ENCODE measurements at places on chromosomes 11 and 22. TPM values are rescaled to one million over a fixed set of nuclear protein-coding genes. Genes with fewer than 3 reads are reported as not detected.
A peak's percentile ranks its signal among the peaks of the same experiment; 100 is the strongest.

The XPNPEP3 gene
- total RNA-seq: 29.3 TPM

The GSTP1 gene
- 25.7 TPM for total RNA-seq

The CASP1 gene
- 3.7 TPM for total RNA-seq

The PATL1 gene
- 13.8 TPM for total RNA-seq

The F2 gene
- total RNA-seq: 909 TPM

The OPCML gene
- not detected for total RNA-seq

The NCF4 gene
- 4.9 TPM for total RNA-seq

DNA sequence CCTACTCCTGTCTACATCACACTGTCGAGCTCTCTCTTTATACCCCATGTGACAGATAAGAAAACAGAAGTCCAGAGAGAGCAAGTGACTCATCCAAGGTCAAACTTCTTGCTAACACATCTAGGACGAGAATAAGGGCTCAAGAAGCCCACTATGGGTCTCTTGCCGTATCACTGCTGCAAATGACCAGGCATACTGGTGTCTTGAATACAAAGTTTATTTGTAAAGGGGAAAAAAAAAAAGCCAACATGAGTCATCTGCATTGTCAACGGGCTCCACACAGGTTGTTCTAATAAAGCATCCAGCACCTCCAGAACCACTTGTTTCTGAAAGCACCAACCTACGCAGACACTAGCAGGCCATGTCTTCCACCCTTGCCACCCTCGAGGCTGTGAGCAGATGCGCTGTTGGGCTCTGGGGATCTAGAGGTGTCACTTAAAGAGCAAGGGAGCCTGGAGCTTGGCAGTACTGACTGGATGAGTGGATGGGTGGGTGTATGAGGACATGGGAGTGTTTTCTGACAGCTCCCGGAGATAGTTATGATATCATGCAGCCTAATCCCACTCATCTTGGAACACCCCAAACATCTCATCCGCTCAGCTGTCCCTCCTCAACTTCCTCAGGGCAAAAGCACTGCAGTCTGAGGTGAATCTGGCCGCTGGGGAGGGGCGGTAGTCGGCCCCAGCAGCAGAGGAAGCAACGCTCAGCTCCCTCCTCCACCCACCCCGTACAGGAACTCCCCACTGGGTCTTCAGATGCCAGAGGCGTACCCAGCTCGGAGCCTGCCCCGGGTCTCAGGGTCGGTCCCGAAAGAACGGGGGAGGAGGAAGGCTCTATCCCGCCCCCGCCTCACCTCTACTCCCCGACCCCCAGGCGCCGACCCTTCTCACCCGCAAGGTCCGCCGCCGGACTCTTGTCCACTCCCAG, 1.0 kb downstream of the SMCO4 start:
- H3K27me3 ChIP-seq: no peaks in the 10 kb centered on the region
- H3K4me1 ChIP-seq: peaks cover 6% of the 10 kb centered on the region
- peak overlapping the region; percentile 81 for H3K4me3 ChIP-seq
- H3K27ac ChIP-seq: peak overlapping the region; percentile 93

DNA sequence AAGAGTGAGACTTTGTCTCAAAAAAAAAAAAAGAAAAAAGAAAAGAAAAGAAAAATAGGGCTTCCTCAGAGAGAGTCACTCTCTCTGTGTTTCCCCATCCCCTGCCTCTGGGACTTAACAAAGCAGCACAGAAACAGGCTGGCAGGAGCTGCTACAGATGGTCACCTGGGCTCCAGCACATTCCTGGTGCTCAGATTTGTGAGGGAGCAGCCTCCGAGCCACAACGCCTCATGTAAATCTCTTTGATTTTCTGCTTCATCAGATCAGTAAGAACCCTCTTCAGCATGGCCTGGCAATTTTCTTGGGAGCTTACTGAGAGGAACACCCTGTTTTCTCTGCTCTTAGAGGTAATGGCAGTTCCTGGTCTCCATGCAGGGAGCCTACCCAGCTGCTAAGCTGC, 15.2 kb upstream of the LDHA start:
- no peaks in the 10 kb centered on the region for H3K27me3 ChIP-seq
- DNase-seq: no peak
- H3K36me3 ChIP-seq: no peaks in the 10 kb centered on the region
- peaks cover 17% of the 10 kb centered on the region for H3K4me1 ChIP-seq
- H3K4me3 ChIP-seq: no peak overlapping the region
- no peak overlapping the region for H3K27ac ChIP-seq

GRCh38 chr11:14454861-14455632, 44.6 kb downstream of the COPB1 start:
- H3K27ac ChIP-seq: no peak overlapping the region
- H3K27me3 ChIP-seq: no peaks in the 10 kb centered on the region
- H3K36me3 ChIP-seq: peaks cover 28% of the 10 kb centered on the region
- H3K4me1 ChIP-seq: no peaks in the 10 kb centered on the region

- no peak overlapping the region for H3K4me3 ChIP-seq
- DNase-seq: peak; percentile 49
- no peak overlapping the region for H3K27ac ChIP-seq
- no peaks in the 10 kb centered on the region for H3K4me1 ChIP-seq
Measured at GRCh38 chr22:19820880-19821522, 33.7 kb downstream of the GNB1L start.

DNA sequence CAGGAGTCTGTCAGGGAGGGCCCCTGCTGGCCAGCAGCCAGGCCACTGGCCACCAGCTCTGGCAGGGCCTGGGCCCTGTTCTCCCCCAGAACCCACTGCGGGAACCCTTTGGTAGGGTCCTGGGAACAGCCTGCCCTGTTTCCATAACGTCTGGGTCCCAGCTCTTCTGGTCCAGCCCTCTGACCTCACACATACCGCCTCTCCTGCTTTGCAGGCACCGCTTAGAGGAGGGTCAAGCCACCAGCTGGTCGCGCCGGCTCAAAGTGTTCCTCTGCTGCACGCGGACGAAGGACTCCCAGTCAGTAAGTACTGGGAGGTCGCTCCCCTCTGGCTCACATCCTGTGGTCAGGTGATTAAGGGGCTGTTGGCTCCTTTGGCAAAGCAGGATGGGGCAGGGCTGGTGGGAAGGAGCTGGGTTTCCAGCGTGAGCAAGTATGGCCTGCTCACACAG, 26.6 kb upstream of the MYRF start:
- H3K27me3 ChIP-seq: no peaks in the 10 kb centered on the region
- no peak for DNase-seq
- H3K4me1 ChIP-seq: no peaks in the 10 kb centered on the region
- no peak overlapping the region for H3K4me3 ChIP-seq
- no peak overlapping the region for H3K27ac ChIP-seq

GRCh38 chr11:109762546-109762945, 330.6 kb upstream of the ZC3H12C start:
- H3K4me3 ChIP-seq: no peak overlapping the region
- H3K27ac ChIP-seq: no peak overlapping the region
- H3K4me1 ChIP-seq: no peaks in the 10 kb centered on the region
- no peak for DNase-seq
- H3K27me3 ChIP-seq: no peaks in the 10 kb centered on the region

DNA sequence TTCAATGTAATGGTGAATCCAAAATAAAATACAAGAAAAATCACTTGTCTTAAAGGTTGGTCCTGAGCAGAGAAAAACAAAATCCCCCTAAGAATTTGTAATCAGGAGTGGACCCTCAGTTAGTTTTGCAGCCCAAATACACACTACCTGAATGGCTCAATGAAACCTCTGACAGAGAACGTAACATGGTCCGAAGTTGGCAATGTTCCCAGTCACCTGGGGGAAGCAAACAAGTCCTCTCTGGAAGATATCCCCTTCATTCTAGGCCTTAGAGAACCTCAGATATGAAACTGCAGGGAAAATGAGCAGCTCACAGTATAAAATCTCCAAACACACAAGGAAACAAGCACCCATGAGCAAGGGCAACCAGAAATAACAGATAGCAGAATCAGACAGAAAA, 58.2 kb downstream of the MORC2 start:
- no peak for DNase-seq
- no peaks in the 10 kb centered on the region for H3K27me3 ChIP-seq
- no peaks in the 10 kb centered on the region for H3K36me3 ChIP-seq
- no peak overlapping the region for H3K27ac ChIP-seq
- no peak overlapping the region for H3K4me3 ChIP-seq

GRCh38 chr11:115418626-115419025, 85.6 kb downstream of the CADM1 start:
- no peaks in the 10 kb centered on the region for H3K27me3 ChIP-seq
- DNase-seq: no peak
- no peak overlapping the region for H3K4me3 ChIP-seq
- no peaks in the 10 kb centered on the region for H3K36me3 ChIP-seq
- no peak overlapping the region for H3K27ac ChIP-seq

DNA sequence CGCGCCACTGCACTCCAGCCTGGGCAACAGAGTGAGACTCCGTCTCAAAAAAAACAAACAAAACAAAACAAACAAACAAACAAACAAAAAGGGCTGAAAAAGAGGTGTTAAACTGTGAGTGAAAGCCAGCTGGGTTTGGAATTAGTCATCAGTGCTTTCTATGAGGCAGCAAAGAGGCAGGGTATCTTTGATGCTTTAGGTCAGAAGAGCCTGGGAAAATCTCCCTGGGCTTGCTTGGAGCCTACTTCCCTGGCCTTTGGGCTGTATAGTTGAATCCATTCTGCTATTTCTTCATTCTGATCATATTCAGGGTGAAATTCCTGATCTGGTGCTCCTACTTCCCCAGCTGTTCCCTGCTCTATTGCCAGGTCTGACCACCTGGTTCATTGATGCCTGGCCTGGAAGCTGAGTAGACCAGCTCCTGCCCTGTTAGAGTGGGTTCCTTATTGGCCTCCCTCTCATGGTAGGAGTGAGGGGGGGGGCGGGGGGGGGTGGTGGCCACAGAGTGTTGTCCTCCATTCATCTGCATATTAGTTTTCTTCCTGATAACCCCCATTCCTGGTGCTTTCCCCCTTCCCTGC, 65.6 kb downstream of the INSC start:
- H3K36me3 ChIP-seq: no peaks in the 10 kb centered on the region
- no peak for DNase-seq
- no peak overlapping the region for H3K4me3 ChIP-seq
- no peak overlapping the region for H3K27ac ChIP-seq
- no peaks in the 10 kb centered on the region for H3K27me3 ChIP-seq

GRCh38 chr22:26910845-26911244, 253.5 kb downstream of the MIAT start:
- no peaks in the 10 kb centered on the region for H3K4me1 ChIP-seq
- H3K27ac ChIP-seq: no peak overlapping the region
- H3K4me3 ChIP-seq: no peak overlapping the region
- no peaks in the 10 kb centered on the region for H3K27me3 ChIP-seq
- H3K36me3 ChIP-seq: no peaks in the 10 kb centered on the region

- no peak overlapping the region for H3K27ac ChIP-seq
- H3K4me1 ChIP-seq: no peaks in the 10 kb centered on the region
- H3K4me3 ChIP-seq: no peak overlapping the region
- peaks cover 45% of the 10 kb centered on the region for H3K36me3 ChIP-seq
- H3K27me3 ChIP-seq: no peaks in the 10 kb centered on the region
Measured at GRCh38 chr22:20805972-20806471, 32.1 kb downstream of the SERPIND1 start.

GRCh38 chr11:44798607-44798972, 71.8 kb downstream of the TSPAN18 start:
- no peak overlapping the region for H3K4me3 ChIP-seq
- no peaks in the 10 kb centered on the region for H3K4me1 ChIP-seq
- no peaks in the 10 kb centered on the region for H3K27me3 ChIP-seq
- DNase-seq: no peak
- H3K27ac ChIP-seq: no peak overlapping the region

DNA sequence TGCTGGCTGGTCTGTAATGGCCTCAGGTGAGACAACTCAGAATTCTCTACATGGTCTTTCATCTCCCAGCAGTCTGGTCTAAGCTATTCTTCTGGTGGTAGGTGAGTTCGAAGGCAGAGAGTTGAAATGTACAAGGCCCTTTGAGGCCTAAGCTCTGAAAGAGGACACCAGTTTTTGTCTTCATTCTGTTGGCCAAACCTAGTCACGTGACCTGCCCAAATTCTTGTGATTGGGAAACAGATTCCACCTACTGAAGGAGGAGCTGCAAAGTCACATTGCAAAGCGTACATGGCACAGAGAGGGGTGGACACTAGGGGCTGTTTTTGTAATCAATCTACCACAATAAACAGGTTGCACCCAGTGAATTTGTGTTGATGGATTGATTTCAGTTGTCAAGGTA, 193.5 kb downstream of the NAV2 start:
- H3K36me3 ChIP-seq: no peaks in the 10 kb centered on the region
- H3K27me3 ChIP-seq: no peaks in the 10 kb centered on the region
- H3K4me1 ChIP-seq: no peaks in the 10 kb centered on the region

GRCh38 chr22:24156141-24156912, 25.0 kb upstream of the SUSD2 start:
- peak overlapping the region; percentile 81 for H3K4me3 ChIP-seq
- peak; percentile 58 for DNase-seq
- H3K27ac ChIP-seq: peak overlapping the region; percentile 2
- H3K36me3 ChIP-seq: no peaks in the 10 kb centered on the region

DNA sequence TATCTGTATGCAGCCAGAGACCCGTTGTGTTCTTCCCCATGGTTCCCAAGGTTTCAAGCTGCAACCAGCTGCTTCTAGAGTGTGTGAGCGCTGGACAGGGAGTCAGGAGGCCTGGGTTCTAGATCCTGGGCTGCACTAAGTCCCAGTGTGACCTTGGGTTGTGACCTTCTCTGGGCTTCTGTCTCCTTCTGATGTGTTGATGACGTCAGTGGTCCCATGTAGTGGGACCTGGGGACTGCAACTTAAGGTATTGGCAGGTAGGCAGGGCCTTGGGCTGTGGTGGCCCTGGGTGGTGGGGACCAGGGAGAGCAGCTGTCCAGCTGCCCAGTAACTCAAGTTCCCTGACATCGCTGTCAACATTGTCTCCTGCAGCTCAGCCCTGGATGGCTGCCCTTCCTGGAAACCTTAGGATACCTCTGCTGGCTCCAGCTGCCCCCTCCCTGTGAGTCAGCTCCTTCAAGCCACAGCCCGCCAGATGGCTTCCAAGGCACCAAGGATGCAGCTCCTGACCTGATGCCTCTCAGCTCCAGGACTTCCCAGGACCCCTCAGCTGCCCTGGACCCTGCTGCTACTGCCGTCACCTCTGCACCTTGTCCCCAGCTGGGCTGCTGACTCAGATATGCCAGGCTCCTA, 1.3 kb upstream of the PVALB start:
- H3K27ac ChIP-seq: no peak overlapping the region
- H3K36me3 ChIP-seq: no peaks in the 10 kb centered on the region
- H3K4me3 ChIP-seq: no peak overlapping the region
- H3K27me3 ChIP-seq: no peaks in the 10 kb centered on the region
- DNase-seq: no peak
- no peaks in the 10 kb centered on the region for H3K4me1 ChIP-seq

DNA sequence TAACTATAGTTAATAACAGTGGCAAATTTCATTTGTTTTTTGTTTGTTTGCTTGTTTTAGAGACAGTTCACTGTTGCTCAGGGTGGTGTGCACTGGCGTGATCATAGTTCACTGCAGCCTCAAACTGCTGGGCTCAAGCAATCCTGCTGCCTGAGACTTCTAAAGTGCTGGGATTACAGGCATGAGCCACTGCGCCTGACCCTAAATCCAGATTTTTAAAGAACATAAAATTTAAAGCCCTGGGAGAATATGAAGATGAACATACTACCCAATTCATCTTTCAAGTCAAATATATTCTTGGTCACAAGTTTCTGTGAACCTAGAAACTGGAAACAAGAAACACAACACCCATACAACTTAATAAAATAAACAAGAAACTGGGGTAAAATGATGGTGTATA, 28.1 kb downstream of the RRAS2 start:
- DNase-seq: no peak
- H3K4me1 ChIP-seq: no peaks in the 10 kb centered on the region
- no peaks in the 10 kb centered on the region for H3K27me3 ChIP-seq
- no peaks in the 10 kb centered on the region for H3K36me3 ChIP-seq

GRCh38 chr22:30249049-30250038, 2.8 kb upstream of the LIF start:
- no peaks in the 10 kb centered on the region for H3K27me3 ChIP-seq
- no peaks in the 10 kb centered on the region for H3K36me3 ChIP-seq
- no peaks in the 10 kb centered on the region for H3K4me1 ChIP-seq
- DNase-seq: no peak
- H3K4me3 ChIP-seq: no peak overlapping the region
